Activated CD8-positive, alpha-beta memory T cell treated with anti-CD3 and anti-CD28 coated beads for 4 hours (primary cell): ENCODE measurements at places on chromosomes 6 and 20.

DNA sequence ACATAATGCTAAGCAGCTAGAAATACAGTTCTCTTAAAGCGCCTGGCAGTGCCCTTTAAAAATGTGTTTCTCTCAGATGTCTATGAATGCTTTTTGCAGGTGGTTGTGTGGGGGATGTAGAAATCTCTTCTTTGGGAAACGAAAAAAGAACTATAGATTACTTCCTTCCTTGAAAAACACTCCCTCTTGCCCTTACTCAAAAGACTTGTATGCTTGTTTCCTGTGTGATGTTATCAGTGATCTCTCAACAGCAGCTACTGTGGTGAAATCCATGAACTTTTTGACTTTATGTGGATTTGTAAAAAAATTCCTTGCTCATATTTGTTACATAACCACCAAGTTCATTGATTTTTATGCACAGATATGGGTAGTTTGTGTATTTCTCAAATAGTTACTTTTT, 916.5 kb downstream of the QKI start:
- DNase-seq: no peak

DNA sequence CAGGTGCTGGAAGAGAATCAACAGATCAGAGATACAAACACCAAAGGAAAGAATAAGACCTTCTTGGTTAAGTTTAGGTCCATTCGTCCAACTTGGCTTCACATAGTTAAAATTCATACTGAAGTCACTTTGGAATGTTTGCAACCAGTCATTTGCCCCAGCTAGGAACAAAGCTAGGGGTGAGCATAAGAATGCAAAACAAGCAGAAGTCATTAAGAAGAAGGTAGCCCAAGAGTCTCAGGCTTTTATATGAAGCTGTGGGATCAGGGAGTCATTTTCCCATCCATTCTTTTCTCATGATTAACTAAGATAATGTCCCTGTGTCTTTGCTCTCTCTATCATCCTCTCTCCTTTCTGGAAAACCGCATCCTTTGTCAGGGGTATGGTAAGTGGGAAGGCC, 51.5 kb upstream of the TMEM170B start:
- DNase-seq: no peak

DNA sequence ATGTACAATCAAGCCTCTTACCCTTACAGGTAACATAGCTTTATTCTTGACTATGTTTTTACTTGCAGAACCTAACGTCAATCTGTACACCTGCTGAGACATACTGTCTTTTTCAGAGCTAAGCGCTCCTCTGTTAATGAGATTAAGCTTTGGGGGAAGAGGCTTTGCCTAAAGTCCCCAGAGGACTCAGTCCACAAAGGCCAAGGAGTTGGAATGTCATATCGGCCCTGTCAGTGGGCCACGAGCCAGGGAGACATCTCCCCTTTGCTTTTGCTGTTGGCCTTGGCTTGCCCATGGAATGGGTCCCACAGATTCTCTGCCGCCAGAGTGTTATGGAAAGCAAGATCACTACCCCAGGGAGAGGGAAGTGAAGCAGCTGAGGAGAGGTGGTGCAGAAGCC, 64.1 kb upstream of the SOX4 start:
- no peak for DNase-seq

GRCh38 chr6:22470454-22471131, 98.8 kb upstream of the HDGFL1 start:
- no peak for DNase-seq

GRCh38 chr6:83709748-83710050, 798 bp upstream of the SNAP91 start:
- no peak for DNase-seq

GRCh38 chr6:5164092-5164491, 79.0 kb downstream of the PPP1R3G start:
- DNase-seq: no peak

GRCh38 chr20:59159493-59160376, 3.9 kb upstream of the ZNF831 start:
- peak; percentile 48 for DNase-seq

DNA sequence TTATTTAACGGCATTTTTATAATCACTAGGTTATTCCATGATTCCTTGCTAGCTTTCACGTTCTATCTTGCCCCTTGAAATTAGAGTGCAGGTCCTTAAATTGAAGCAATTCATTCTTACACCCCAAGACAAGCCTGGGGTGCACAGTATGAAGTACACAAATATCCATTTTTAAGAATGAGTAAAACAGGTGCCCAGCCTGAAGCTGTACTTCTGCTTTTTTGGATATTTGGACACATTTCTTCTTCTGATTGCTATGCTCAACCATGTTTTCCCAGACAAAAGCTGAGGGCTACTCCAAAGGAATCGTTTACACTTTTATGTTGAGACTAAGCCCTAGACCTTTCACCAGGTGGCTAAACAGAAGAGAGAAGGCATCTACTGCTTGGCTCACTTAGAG, 7.9 kb upstream of the TAGAP start:
- DNase-seq: no peak

DNA sequence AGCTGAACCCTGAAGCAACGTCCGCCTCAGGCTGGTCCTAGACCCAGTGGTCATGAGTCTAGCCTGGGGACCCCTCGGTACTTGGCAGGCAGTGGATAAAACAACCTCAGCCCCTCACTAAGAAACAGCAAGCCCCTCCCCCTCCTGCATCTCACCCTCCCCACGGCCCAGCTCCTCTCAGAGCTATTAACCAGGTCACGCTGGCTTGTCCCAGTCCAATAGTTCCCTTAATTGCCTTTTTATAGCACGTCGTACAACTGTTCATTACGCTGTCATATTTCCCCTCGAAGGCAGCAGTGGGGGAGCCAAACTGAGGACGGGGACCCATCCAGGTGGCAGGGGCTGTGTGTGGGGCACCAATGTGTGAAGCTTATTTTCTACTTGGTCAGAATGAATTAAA, 8.6 kb upstream of the SLC32A1 start:
- DNase-seq: no peak

- no peak for DNase-seq
These were observed 29.9 kb upstream of the SLC23A2 start for GRCh38 chr20:5031206-5031557.

- no peak for DNase-seq
These were observed 508.4 kb upstream of the SULF2 start for GRCh38 chr20:48293671-48294070.

GRCh38 chr6:138863321-138863720, 67.4 kb downstream of the ECT2L start:
- DNase-seq: no peak

DNA sequence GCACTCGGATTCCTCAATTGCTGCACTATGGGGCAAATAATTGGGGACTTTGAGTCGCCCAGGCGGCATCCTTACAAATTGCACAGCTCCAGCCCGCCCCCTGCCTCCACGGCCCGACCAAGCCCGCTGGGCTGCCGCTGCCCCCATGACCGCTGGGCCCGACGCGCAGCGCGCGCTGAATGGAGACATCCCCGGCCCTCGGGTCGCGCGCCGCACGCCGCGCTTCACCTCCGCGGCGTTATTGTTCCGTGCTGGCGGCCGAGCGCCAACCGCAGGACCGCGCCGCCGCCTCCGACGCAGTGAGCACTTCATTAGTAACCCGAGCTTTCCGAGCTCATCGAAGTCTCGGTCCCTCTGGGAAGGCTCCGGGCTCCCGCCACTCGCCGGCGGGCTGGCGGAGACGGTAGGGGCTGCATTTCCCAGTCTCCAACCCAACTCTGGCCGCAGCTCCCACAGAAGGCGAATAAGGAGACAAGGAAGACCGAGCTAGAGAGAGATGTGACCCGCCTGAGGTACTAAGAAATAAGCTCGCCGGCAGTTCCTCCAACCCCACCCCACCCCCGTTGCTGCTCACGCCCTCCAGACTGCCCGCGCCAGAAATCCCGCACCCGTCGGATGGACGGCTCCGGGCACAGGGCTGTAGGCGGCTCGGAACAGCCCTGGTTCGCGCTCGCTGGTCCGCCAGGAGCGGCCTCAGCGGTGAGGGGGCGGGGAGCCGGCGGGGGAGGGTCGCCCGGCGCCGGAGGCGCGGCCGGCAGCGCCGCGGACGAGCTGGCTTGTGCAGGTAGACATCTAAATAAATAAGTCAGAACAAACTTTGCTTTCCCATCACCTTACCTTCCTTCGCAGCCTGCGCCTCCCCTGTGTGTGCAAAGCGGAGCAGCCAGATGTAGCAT, 703 bp downstream of the EPHA7 start:
- no peak for DNase-seq

GRCh38 chr6:166087246-166087645, 80.4 kb downstream of the TBXT start:
- no peak for DNase-seq

GRCh38 chr6:38938741-38939140, 109.8 kb upstream of the GLP1R start:
- DNase-seq: no peak

GRCh38 chr6:70998148-70998547, 41.3 kb upstream of the B3GAT2 start:
- no peak for DNase-seq

GRCh38 chr6:138240476-138241245, 22.4 kb upstream of the PBOV1 start:
- no peak for DNase-seq

GRCh38 chr6:142647449-142648035, 297.4 kb downstream of the HIVEP2 start:
- no peak for DNase-seq

GRCh38 chr20:53723045-53723444, 129.4 kb upstream of the ZNF217 start:
- DNase-seq: no peak

GRCh38 chr6:91240878-91241603, 654.2 kb upstream of the MAP3K7 start:
- DNase-seq: no peak

DNA sequence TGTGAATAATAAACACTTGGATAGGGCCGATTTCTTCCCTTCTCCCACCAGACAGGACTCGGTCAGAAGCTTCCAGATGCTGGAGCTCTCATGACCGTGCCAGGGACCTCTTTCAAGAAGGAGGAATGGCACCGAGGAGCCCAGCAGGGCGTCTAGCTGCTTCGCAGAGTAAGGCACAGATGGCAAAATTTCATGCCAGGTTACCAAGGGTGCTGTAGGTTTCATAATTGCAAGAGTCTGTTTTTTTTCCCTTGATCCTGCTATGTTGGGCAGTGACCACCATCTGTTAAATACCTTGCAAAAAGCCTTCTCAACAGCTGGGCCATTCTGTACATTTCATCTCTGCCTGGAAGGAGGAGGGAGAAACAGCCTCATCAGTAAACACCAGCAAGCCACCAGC, 111.8 kb downstream of the EDN3 start:
- no peak for DNase-seq

- no peak for DNase-seq
These were observed 103.1 kb upstream of the DOK5 start for GRCh38 chr20:54372313-54372712.

DNA sequence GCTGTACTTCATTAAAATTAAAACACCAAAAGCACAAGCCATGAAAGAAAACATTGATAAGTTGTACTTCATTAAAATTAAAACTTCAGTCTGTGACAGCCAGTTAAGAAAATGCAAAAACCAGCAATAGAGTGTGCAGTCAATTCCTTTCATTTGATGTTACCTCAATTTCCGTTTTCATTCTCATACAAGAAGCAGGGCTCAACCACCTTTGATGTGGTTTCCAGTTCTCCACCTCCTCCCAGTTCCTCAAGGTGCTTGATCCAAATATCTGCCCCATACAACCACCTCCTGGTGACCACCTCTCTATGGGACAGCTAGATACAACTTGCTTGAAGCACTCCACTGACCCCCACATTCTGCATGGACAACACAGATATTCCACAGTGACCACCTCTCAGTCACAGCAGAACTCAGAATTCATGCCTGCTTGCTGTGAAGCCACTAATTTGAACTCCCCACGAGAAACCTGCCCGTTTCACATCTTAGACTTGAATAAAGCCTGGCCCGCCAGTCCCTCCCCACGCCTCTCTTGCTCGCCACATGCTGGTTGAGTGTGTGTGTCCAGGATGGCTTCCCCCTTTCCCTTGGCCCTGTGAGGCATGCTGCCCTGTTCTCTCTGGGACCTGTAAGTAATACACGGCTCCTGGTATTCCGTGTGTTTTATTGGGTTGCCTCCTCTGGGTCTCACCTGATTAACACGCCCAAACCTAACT, 66.1 kb downstream of the FAM50B start:
- no peak for DNase-seq

DNA sequence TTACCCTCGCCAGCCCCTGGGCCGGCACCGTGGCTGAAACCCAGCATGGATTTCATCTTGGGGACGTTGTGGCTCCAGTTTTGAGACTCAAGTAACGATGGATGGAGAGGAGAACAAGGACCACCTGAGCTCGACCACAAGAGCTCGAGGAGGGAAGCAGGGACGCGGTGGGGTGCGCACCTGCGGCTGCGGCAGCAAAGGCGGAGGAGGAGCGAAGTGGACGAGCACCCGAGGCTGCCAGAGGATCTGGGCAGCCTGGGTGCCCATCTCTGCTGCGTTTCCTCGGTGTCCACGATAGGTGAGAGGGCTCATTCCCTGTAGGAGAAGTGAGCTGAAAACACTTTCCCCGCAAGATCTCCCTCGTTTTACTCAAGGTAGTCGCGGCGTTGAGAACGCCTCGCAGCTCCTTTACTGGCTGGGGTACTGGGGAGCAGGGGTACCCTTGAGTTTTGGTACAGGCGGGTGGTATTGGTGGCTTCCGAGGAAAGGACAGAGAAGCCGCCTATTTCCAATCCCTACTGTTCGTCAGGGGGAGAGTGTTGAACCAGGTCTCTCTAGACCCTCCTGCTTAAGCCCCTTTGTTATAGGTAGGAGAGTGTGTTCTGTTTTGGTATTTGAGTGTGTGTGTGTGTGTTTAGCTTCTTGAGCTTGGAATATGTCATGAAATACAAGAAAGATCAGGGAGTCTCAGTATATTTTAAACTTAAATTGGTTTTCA, 137.7 kb downstream of the TRIM27 start:
- no peak for DNase-seq

DNA sequence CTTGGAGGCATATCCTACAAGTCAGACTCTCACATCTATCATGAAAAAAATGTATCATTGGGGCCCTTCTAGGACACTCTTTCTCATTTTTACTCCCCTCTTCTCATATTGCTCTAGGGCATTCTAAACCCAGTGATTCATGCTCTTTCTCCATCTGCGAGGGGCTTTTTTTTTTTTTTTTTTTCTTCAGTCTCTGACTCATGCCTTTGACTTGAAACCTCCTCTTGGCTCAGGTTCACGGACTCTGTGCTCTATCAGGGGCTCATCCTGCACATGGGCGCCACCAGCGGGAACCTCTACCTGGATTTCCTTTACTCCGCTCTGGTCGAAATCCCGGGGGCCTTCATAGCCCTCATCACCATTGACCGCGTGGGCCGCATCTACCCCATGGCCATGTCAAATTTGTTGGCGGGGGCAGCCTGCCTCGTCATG, 17.8 kb downstream of the SLC22A1 start:
- DNase-seq: no peak

GRCh38 chr6:32937230-32937633, 3.6 kb downstream of the HLA-DMB start:
- DNase-seq: no peak

DNA sequence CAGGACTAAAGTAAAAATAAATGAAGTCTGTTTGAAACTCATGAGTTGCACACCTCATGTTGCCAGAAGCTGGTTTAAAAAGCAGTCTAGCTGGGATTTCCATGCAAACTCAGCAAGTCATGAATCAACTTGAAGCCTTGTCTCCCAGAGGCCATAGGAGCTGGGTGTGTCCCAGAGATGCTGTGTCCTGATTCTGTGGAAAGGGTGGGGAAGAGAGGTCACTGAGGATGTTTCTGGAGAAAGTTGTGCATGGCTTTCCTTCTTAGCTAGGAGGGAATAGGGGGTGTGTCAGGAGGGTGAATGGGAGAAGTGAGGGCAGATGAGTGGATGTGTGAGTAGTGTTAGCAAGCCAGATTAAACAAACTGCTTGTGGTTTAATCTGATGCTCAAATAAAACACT, 111.3 kb downstream of the ADAT2 start:
- no peak for DNase-seq

- DNase-seq: no peak
These were observed 57.2 kb upstream of the F13A1 start for GRCh38 chr6:6377621-6378020.

- no peak for DNase-seq
These were observed 919.5 kb upstream of the FLRT3 start for GRCh38 chr20:15256676-15257568.
